ENCODE measurements at places on chromosomes 4 and X.
A peak's percentile ranks its signal among the peaks of the same experiment; 100 is the strongest.

- no peak for DNase-seq
These were observed 130.9 kb downstream of the AR start for GRCh38 chrX:67674741-67675140.

- no peak for DNase-seq
These were observed 30.0 kb downstream of the CDKL5 start for GRCh38 chrX:18455384-18455783.

DNA sequence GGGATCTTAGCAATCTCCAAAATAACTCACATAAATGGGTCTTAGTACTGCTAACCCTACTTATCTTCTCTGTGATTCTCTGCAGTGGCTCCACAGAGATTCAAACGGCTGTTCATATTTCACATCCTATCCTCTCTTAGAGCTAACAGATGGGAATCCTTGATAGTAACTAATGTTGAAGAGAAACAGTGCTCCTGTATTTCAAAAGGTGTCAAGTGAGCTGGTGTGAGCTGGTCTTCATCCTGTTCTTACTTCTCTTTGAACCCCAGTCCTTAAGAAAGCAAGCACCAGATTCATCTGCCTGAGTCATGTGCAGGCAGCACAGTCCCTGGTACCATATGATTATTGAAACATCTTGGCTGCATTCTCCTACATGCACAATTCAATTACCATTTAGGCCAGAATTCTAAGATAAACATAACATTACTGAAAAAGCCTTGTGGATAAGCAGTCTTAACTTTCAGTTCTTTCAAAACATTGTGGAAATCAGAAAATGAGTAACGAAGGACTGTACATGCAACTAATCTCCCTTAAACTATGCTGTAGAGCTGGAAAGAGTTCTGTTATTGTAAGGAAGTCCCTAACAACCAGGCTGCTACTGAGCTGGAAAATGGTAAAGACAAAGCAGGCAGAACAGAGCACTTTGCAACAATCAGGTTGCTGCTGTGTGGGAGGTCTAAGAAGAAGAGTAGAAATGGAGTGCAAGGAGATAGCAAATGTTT is 153.1 kb downstream of the NPNT start:
- DNase-seq: no peak

GRCh38 chr4:133150486-133151340 is 1.6 kb downstream of the PCDH10 start:
- peak; percentile 8 for DNase-seq

DNA sequence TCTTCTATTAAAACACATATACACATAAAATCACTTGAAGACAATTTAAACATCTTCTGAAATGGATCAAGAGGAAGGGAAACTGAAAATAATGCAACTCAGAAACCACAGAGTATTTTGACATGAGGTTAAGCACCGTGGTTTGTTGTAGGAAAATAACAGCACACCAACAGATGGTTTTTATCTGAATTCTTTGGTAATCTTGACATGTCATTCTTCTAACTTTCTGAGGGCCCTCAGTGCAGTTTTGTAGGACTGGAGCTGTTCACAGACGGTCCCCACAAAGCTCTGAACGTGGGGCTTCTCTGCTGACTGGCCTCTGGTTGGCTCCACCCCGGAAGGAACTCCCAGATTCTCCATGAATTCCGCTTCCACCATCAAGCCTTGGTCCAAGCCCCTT is 16.0 kb upstream of the TLR8 start:
- DNase-seq: no peak

- no peak for DNase-seq
These were observed 14.0 kb upstream of the TAPT1 start for GRCh38 chr4:16240300-16240699.

- DNase-seq: no peak
These were observed 146.4 kb downstream of the PALLD start for GRCh38 chr4:168643111-168643795.

- DNase-seq: no peak
These were observed 373.8 kb downstream of the OPHN1 start for GRCh38 chrX:68059469-68059868.

- DNase-seq: peak; percentile 72
These were observed 32.7 kb upstream of the AMBN start for GRCh38 chr4:70559211-70559830.

- no peak for DNase-seq
These were observed 555.0 kb downstream of the MID1IP1 start for GRCh38 chrX:39356119-39356807.

- no peak for DNase-seq
These were observed 8.7 kb downstream of the SMARCAD1 start for GRCh38 chr4:94216394-94216793.

DNA sequence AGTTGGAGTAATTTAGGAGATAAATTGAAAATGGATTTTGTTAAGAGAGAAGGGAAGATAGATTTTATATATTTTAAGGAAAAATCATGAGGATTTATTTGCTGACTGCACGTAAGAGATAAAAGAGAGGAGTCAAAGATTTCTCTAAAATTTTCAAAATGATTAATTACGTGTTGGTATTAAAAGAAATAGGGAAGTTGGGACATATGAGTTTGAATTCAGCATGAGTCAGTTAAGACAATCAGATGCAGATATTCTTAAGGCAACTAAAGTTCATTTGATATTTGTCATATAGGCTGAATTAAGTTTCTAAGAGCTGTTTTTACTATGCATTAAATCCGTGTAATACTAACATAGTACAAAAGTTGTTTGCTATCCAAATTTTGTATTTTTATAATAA is 46.9 kb downstream of the TET2 start:
- no peak for DNase-seq

- DNase-seq: no peak
These were observed 207.7 kb downstream of the MGST2 start for GRCh38 chr4:139873111-139873860.

DNA sequence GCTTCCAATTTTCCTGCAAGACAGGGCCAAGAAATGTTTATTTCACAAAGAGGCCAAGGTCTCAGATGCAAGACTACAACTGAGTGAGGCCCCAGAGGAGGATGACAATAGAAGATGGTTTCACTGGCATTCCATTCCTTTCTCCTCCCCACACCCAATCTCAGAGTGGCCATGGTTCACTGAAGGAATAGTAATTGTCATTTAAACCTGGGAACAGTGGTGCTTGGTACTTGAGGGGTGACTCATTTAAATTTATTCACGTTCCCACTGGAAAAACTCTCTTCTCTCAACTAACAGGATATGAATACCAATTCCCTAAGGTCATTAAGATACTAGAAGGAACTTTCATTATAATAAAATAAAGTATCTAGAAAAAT is 35.3 kb upstream of the CXCL8 start:
- DNase-seq: no peak

- DNase-seq: no peak
These were observed 178.6 kb upstream of the JADE1 start for GRCh38 chr4:128630871-128631270.

GRCh38 chr4:139537292-139537691 is 18.7 kb downstream of the SETD7 start:
- no peak for DNase-seq

DNA sequence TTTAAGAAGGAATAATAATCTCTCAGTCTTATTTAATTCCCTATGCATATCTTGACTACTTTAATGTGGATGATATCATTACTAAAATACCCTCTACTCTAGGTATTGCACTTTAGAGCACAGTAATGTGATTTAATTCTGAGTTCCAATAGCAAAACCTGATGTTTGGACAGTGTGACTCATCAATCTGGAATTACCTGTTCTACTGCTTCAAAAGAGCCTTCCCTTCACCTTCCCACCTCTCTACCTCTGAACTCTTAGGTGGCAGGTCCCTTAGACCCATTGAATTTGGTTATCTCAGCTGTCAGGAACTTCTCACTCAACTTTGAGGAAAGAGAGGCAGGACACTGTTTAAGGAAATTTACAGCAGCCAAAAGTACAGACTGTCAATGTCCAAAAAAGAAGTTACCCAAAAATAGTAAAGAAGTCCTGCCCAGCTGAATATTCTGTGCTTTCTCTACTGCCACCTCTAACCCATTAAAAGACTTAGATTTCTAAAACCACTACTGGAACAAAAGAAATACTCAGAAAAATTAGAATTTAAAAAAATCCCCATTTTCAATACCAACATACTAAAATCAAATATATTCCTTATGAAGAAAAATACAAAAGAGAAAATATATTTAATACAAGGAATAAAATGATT is 123.1 kb upstream of the GPM6A start:
- peak; percentile 64 for DNase-seq

DNA sequence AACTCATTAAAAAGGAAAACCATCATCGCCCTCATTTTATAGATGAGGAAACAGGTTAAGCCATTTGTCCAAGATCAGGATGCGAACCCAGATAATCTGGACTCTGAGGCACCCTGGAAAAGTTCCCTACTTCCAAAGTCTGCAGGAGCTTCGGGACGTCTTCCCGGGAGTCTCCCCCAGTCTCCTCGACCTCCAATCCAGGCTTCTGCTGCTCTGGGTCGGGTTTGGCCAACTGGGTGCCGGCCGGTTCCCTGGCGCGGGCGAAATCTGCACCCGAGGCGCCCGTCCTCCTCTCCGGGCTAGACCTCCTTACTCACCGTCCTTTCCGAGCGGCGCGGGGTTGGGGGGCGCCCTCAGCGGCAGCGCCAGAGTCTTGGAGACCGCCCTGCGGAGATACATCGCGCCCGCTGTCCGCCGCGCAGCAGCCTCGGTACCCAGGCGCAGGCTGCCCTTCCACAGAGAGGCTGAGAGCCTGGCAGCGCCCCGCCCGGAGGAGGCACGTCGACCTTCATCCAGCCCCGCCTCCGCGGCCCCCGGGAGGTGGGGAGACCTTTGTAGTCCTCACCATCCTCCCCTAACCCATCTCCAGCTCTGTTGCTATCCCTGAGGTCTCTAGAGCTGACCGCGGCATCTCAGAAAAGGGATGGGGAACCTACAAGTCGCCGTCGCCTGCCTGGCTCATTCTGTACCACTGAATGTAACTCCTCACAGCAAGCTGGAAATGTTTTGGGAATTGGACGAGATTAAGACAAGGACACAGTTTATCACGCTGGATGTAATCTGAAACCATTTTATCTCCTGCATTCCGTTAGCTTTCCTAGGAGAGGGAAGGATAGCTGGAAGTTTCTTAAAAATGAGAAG is at the start of gene MGARP:
Gene MGARP (minus strand): TSS at position 466 of the 861 bp plus-strand sequence. CDS start 67 bp downstream, at position 399.
- DNase-seq: peak; percentile 16

DNA sequence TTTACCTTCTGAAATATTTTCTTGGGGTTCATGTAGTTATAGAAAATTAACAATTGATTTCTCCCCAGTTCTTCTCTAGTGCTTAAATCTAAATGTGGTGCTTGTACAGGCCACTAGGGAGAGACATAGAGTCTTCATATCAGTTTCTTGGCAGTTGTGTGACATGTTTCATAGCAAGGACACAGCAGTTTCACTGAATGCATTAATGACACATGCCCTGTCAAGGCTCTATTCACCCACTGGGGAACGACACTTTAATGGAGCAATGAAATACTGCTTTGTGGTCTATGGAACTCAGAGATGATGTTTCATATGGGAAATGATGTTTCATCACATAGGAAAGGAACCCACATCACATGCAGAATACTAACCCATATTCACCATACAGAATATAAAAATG is 2.8 kb downstream of the VEGFC start:
- peak; percentile 10 for DNase-seq

GRCh38 chrX:16778545-16778944 is 7.7 kb upstream of the TXLNG start:
- no peak for DNase-seq

GRCh38 chr4:171583790-171584189 is 229.4 kb upstream of the GALNTL6 start:
- DNase-seq: no peak

GRCh38 chr4:13656569-13657405 is 29.3 kb upstream of the BOD1L1 start:
- peak; percentile 59 for DNase-seq

GRCh38 chr4:85475631-85476233 is 782 bp downstream of the ARHGAP24 start:
- DNase-seq: peak; percentile 28

DNA sequence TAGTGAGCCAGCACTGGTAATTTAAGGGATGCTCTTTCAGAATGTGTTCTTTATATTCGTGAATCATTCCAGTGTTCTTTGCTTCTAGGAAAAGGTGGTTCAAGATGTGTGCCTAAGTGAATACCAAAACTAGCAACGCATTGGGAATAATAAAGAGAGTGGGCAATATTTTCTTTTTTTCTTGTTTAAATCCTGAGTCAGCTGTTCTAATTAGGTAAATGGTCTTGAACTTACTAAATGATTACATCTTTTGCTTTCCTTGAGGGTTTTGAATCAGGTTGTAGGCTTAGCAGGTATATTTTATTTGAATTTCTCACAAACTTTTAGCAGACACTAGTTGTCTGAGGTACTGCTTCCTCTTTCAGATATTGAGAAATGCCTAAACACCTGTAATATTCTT is 29.5 kb downstream of the ENPEP start:
- no peak for DNase-seq

DNA sequence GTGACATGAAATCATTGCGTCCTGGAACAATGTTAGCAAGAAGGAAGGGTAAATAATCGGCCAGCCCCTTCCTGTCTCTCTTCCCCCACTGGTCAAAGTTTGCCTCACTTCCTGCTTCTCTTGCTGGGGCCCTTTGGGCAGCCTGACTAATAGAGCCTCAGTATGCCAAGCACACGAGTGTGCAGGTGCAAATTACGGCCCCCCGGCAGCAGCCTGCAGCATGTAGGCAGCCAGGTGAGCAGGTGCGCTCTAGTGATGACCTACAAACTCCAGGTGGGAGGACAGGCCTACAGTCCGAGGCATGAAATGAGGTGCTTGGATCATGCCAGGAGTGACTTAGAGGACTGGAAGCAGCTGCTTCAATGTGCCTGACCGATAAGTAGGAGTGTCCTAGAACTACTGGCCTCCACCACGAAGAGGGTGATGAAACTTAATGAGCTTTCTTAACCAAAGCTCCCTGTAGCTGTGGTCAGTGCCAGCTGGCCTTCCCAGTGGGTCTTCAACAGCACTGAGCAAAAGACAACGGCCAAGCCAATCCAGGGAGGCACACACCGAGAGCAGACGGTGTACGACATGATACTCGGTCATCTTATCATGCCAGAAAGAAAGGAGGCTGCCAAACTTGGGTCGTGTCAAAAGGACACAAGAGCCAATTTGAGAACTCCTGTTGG is 26.1 kb upstream of the FAT1 start:
- peak; percentile 16 for DNase-seq

GRCh38 chrX:109373468-109373867 is 108.4 kb downstream of the GUCY2F start:
- DNase-seq: no peak

- DNase-seq: no peak
These were observed 57.3 kb upstream of the ADGRA3 start for GRCh38 chr4:22573198-22573597.

DNA sequence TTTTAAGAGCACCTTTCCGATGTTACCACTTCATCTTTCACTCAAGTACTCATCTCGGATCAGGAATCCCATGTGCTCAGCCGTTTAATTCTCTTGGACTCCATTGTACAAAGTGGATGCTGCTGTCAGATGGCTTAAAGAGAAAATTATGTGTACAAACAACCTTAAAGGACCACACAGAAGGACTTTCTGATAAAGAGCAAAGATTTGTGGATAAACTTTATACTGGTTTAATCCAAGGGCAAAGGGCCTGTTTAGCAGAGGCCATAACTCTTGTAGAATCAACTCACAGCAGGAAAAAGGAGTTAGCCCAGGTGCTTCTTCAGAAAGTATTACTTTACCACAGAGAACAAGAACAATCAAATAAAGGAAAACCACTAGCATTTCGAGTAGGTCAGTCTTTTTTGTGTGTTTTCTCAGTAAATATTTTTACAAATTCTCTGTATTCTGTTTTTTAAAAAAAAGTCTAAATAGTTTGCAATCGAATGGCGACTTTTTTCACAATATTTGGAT is 20.1 kb downstream of the MMAA start:
- DNase-seq: no peak
